Immature natural killer cell (primary cell): ENCODE measurements at places on chromosomes 2 and 18. TPM values are rescaled to one million over a fixed set of nuclear protein-coding genes. Genes with fewer than 3 reads are reported as not detected.

Gene CPSF3
- 22.1 TPM for polyA plus RNA-seq

Gene TIMM21
- polyA plus RNA-seq, result 12.3 TPM

GRCh38 chr2:16722126-16722525 is 56.5 kb upstream of the CYRIA start:
- no peak for DNase-seq

GRCh38 chr2:129611471-129611870 is 368.0 kb upstream of the RAB6C start:
- DNase-seq, result no peak

DNA sequence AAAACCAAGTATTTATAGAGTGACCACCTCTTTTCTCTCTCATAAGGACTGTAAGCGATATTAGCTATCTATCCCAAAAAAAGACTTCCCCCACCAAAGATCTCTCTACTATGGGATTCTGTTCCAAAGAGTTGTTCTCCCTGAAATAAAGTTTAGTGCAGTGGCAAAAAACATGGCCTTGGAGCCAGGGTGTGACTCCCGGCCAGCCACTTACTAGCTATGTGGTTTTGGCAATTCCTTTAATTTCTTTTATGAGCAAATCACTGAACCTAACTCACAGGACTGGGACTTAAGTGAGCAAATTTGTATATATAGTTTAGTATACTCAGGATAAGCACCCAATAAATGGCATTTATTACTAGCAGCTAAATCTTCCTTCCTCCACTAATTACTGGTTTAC is 42.6 kb downstream of the SESTD1 start:
- DNase-seq, result no peak
